ENCODE measurements at places on chromosomes 16 and 17. TPM values are rescaled to one million over a fixed set of nuclear protein-coding genes. Genes with fewer than 3 reads are reported as not detected.

DNA sequence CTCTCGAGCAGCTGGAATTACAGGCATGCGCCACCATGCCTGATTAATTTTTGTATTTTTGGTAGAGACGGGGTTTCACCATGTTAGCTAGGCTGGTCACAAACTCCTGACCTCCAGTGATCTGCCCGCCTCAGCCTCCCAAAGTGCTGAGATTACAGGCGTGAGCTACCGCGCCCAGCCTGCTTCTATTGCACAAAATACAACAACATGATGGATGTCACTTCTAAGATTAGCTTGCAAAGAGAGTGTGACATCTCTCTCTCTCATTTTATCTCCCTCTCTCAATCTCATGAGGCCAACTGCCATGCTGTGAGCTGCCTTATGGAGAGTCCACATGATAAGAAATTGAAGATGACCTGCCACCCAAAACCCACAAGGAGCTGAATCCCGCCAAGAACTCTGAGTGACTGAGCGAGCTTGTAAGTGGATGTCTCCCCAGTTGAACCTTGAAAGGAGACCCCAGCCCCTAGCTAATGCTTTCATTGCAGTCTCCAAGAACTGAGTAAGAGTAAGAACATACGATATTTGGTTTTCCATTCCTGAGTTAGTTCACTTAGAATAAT, 458.5 kb downstream of the RBFOX1 start:
- no peak for DNase-seq

DNA sequence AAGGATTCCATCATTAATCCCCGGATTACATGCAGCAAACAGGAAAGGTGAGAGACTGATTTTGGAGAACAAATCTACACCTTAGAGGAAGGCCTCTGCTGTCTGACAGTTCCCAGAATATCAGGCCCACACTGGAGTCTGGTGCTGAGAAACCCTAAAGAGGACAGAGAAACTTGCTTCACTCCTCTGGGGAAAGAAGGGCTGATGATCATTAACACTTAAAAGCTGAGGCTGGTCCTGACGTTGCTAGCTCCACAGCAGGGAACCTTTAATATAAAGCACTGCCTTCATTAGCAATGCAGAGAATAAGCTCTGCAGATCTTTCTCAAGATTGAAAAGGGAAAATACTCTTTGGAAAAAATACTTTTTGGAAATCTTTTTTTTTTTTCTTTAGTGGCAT, 1472.4 kb upstream of the GOT2 start:
- no peak for DNase-seq

Gene STX1B
- total RNA-seq, result 0.40 TPM

Gene TPSD1
- not detected for total RNA-seq

Gene PDILT
- total RNA-seq, result not detected

Gene MVP
- total RNA-seq, result 127 TPM

GRCh38 chr16:20310421-20311395, 16.6 kb downstream of the GP2 start:
- DNase-seq, result no peak

Gene TRIM47
- total RNA-seq, result 20.7 TPM

Gene LAT
- total RNA-seq, result 8.5 TPM

Gene KRT37
- not detected for total RNA-seq

- DNase-seq, result no peak
Observed at GRCh38 chr17:39236981-39237441, 11.3 kb upstream of the STAC2 start.

Gene NLGN2
- 4.4 TPM for total RNA-seq

GRCh38 chr17:4009186-4009785, 45.0 kb upstream of the ATP2A3 start:
- DNase-seq, result no peak

Gene TMED6
- not detected for total RNA-seq

Gene DOC2B
- total RNA-seq, result 6.7 TPM

DNA sequence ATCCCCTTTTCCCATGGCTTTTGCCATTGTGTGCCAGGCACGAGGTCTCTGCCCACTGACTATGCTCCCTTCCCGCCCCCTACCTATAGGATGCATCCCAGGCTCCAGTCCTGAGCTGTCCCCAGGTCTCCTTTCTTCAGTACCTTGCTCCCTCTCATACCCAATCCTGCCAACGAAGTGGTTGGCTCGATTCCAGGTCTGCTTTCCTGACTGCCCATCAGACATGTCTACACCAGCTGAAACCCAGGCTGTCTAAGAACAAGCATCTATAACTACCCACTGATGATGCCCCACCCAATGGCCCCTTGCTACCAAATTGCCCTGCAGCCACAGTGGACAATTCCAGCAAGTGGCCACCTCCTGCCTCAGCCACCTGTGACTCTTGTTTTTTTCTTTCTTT, 479.1 kb downstream of the SOX9 start:
- no peak for DNase-seq

GRCh38 chr16:86080131-86080875, 181.3 kb downstream of the IRF8 start:
- no peak for DNase-seq

- DNase-seq, result no peak
Observed at GRCh38 chr16:23283571-23283970, 18.5 kb upstream of the SCNN1B start.

- DNase-seq, result no peak
Observed at GRCh38 chr16:1961651-1962067, 2.3 kb downstream of the NDUFB10 start.

GRCh38 chr16:73237601-73238000, 189.7 kb upstream of the ZFHX3 start:
- DNase-seq, result no peak

DNA sequence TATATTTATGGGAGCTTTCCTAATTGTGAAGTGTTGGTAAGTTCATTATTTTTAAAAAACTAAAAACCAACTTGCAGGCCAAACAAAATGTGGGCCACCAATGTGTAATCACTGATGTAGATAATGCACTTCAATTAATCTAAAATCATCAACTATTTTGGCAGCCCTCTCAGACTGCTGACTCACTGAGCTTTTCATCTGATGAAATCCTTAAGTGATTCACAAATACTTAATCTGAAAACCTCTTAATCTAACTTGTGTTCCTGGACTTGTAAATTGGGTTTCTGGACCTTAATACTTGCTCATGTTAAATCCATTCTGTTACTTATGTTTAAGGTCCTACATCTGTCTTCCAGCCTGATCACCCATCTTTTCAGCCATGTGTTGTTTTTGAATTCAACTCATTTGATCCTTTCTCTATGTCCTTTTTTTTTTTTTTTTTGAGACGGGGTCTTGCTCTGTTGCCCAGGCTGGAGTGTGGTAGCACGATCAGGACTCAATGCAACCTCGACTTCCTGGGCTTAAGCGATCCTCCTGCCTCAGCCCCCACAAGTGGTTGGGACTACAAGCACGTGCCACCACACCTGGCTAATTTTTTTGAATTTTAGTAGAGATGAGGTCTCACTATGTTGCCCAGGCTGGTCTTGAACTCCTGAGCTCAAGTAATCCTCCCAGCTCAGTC, 39.0 kb downstream of the PRKCB start:
- no peak for DNase-seq

Gene PDE6G
- total RNA-seq, result not detected

Gene SLC43A2
- 22.7 TPM for total RNA-seq

- DNase-seq, result no peak
Observed at GRCh38 chr17:4719684-4720221, 9.3 kb downstream of the ARRB2 start.

DNA sequence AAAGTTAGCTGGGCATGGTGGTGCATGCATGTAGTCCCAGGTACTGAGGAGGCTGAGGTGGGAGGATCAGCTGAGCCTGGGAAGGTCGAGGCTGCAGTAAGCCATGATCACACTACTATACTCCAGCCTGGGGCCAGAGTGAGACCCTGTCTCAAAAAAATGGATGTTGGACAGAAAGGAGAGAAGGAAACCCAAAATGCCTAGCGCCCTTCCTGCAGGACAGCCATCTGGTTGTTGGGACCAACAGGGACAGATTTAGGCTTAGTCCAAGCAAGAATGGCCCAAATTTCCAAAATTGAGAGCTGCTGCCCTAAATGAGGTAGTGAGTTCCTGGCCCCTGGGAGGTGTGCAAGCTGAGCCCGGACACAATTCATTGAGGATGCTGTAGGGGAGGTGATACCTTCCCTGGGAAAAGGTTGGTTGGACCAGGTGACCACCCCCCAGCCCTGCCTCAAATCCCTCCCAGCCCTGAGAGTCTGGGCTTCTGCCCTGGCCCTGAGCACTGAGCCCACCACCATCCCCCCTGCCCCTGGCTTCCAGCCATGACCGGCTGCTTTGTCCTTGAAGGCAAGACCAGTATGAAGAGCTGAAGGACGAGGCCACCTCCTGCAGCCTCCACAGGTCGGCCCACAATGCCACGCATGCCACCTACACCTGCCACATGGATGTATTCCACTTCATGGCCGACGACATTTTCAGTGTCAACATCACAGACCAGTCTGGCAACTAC, 35.1 kb downstream of the IL21R start:
- DNase-seq, result no peak

Gene TNS4
- 5.4 TPM for total RNA-seq

GRCh38 chr17:76420356-76421043, 32.5 kb downstream of the UBE2O start:
- DNase-seq, result no peak

GRCh38 chr17:34757611-34758010, 178.2 kb downstream of the TMEM132E start:
- DNase-seq, result no peak

Gene CCL22
- total RNA-seq, result not detected

Gene FGF11
- total RNA-seq, result 10.5 TPM

GRCh38 chr16:30084816-30085159, 6.9 kb downstream of the TBX6 start:
- no peak for DNase-seq

- no peak for DNase-seq
Observed at GRCh38 chr16:89506791-89507191, 1.4 kb upstream of the SPG7 start.

DNA sequence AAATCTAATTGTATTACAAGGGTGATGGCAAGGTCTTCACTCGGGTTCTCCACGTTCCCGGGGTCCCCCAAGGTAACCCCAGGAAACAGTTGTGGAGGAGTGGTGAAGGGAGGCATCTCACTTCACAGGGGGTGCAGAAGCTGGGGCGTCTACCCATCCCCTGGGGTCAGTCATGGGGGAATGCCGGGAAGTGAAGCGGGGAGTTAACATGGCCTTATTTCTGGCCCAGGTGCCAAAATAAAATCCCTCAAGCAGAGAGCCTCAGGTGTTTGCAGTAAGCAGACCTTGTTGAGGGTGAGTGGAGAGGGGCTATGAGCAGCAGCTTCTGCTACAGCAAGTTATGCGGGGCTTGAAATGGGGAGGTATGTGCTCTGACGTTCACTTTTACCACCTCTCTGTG, 9.0 kb upstream of the ATP2C2 start:
- no peak for DNase-seq

- no peak for DNase-seq
Observed at GRCh38 chr17:31857920-31858641, 963 bp downstream of the COPRS start.

Gene SCN4A
- 7.1 TPM for total RNA-seq

DNA sequence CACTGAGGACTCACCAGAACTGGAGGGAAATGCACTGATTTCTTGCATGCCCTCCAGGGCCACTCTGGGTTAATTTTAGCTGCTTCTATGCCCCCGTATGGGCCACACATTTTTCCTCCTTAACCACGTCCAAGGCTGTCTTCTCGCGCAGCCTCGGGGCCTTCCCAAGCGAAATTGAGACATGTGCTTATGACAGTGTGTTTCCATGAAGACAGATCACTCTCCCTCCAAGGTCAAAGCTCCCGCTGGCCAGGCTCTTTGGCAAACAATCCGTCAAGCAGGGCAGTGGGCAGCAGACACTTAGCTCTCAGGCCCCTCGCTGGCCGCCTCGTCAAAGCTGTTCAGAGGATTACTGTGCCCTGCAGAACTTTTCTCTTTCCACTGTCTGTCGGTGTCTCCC, 243.0 kb upstream of the N4BP1 start:
- no peak for DNase-seq

All from thyroid gland (tissue), 4 donors.